Cortex of kidney (tissue), 1 donor: ENCODE measurements at places on chromosomes 16 and 17.

DNA sequence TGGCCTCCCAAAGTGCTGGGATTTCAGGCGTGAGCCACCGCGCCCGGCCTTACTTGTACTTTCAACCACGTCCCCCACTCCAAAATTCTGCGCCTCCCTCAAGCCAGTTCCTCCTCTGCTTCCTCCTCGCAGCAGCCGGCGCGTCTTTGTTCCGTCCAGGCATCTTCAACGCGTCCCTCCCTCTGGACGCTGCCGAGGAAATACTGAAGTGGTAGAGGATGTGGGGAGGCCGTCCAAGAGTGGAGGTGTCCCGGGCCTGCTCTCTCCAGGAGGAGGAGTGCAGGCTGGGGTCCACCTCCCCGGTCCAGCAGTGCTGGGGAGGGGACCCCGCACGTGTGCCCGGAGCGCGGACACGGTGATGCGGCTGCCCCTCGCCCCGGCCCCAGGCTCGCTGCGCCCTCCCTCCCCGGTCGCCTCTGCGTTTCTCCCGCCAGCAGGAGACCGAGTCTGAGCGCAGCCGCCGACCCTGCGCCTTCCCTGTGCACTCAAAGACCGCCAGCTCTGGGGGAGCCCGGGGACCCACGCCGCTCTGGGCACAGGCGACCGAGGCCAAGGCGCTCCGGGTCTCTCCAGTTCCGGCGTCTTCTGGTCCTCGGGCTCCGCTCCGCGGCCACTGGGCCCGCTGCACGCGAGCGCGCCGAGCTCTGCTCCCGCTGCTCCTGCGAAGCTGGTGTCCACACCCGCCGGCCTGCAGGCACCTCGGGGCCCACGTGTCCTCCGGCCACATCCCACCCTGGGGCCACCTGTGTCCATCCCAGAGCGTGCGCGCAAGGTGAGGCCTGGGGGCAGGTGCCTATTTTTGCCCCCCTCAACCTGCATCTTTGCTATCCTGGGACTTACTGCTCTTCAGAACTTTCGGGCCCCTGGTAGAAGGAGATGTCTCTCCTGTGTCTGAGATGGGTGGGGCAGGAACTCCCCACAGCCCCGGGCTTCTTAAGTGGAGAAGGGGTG lies 31.7 kb downstream of the OSBPL7 start:
- no peak for DNase-seq

- no peak for DNase-seq
Measured at GRCh38 chr17:39660397-39661385, 4.5 kb upstream of the TCAP start.

DNA sequence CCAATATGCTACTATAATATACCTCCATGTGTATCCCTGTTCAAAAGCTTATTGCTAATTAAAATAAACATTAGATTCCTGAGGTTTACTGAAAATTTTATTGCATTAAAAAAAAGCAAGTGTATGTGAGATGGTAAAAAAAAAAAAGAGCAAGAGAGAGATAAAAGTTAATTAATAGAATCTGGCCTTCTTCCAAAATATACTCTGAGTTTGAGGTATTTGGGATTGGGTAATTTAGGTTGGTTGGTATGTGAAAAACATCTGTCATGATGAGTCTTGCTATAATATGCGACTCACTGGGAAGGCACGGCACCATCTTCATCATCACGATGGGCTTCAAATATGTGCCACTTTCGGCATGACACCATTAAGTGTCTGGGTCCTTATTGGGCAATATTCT lies 711.1 kb upstream of the SOX9 start:
- no peak for DNase-seq

GRCh38 chr17:58605986-58606385 lies 85.9 kb downstream of the TEX14 start:
- no peak for DNase-seq

GRCh38 chr16:14284371-14284770 lies 213.3 kb downstream of the MRTFB start:
- DNase-seq, result no peak

DNA sequence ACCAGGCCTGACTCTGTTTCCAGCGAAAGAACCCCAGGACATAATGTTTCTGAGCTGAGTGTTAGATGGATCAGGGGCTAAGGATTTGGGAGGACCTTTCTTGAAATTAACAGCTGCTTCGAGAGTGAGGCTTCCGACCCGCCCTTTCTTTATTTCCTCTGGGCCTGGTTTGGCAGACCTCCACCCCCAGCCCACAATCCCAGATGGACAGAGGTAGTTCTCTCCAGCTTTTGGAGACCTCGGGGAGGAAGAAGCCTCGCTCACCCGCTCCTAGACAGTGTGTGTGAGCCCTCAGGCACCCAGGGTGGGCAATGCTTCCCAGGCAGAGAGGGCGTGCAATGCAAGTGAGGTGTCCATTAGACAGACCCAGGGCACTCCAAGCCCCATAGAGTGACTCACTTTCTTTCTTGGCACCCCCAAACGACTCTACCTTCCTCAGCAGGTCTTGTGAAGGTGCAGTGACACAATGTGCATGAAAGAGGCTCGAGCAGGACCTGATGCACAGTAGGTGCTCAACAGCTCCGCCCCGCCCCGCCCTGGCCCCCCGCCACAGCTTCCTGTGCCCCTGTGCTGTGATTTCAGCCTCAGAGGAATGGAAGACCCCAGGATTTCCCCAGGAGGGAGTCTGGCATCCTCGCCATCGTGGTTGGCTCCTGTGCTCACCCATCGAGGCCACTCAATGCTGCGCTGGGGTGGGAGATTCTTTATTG lies 50.7 kb upstream of the TOB1 start:
- no peak for DNase-seq

- no peak for DNase-seq
Measured at GRCh38 chr17:17004251-17004996, 32.5 kb upstream of the TNFRSF13B start.

DNA sequence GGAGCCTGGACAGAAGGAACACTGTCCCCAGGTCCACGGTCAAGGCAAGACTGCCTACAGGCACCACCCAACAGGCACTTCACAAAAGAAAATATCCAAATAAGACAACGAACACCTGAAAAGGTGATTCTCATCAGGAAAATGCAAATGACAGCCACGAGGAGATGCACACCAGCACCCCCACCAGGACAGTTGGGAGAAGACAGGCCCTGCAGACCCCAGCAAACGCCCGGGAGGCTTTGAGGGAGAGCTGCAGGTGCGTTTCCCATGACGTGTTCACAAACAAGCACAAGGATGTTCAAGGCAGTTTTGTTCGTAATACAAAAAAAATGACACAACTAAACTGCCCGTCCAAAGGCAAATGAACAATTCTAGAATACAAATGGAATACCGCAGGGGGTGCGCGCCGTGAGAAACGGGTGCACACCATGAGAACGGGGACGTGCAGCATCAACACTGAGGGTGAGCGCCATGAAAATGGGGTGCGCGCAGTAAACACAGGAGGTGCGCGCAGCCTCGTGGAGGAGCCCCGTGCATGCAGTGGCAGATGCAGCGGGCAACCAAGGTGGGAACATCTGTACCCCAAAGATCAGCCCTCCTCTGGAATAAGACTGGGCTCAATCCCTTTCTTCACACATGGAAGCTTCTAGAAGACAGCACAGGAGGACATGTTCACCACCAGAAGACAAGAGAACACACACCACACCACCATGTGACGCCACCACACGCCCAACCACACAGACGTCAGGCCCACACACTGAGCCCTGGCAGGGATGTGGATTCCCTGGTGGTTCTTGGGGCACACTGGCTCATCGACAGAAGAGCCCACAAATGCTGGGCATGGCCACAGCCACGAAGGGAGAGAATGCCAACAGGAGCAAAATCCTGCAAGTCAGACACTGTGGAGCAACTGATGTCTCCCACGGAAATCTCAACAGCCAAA lies 91.2 kb downstream of the ZNF778 start:
- DNase-seq, result no peak

- no peak for DNase-seq
Measured at GRCh38 chr16:58128181-58128631, 975 bp downstream of the CFAP20 start.

DNA sequence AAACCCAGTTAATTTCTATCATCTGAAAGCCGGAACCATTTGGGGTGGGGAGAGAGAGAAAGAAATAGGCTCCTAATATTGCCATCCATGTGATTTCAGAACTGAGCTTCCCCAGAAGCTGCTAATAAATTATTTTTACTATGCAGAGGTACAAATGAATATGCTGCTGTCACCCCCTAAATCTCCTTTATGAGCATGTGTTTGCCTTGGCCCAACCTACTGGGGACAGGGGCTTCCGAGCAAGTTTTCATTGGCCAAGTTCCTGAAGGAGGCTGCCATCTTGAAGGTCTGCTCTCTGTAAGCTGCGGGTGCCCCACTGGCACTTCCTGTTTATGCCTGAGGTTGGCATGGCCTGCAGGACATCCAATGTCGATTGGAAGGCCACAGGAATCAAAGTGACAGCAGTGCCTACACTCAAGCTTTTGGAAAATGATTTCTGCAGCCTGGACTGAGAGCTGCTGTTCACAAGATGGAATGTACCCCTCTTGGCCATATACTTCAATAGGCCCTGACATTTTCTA lies 194.7 kb downstream of the XYLT1 start:
- no peak for DNase-seq

DNA sequence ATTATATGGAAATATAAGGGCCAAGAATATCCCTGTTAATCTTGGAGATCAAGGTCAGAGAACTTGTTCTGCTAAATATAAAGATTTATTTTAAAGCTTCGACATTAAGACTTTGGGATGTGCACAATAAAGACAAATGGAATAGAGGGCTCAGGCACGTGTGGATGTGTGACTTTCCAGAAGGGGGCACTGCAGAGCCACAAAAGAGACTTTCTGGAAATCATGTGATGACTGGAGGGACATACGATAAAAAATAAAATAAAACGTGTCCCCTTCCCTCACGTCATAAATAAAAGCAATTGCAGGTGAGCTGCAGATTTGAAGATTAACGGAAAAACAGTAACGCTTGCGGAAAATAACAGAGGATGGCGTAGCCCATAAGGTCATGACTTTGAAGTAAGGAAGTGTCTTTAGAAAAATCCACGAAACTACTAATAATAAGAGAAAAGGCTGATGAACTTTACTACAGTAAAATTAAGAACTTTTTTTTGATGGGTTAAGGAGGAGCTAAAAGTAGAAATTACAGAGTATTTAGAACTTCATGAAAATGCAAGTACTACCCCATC lies 9.4 kb upstream of the ENGASE start:
- no peak for DNase-seq

GRCh38 chr17:39678340-39679116 lies 9.3 kb downstream of the PGAP3 start:
- DNase-seq, result no peak

- DNase-seq, result no peak
Measured at GRCh38 chr16:2511996-2512734, 1.6 kb upstream of the ATP6V0C start.

GRCh38 chr17:9728564-9728963 lies 62.8 kb downstream of the DHRS7C start:
- DNase-seq, result no peak

- DNase-seq, result no peak
Measured at GRCh38 chr17:64219571-64219970, 43.5 kb downstream of the TEX2 start.

DNA sequence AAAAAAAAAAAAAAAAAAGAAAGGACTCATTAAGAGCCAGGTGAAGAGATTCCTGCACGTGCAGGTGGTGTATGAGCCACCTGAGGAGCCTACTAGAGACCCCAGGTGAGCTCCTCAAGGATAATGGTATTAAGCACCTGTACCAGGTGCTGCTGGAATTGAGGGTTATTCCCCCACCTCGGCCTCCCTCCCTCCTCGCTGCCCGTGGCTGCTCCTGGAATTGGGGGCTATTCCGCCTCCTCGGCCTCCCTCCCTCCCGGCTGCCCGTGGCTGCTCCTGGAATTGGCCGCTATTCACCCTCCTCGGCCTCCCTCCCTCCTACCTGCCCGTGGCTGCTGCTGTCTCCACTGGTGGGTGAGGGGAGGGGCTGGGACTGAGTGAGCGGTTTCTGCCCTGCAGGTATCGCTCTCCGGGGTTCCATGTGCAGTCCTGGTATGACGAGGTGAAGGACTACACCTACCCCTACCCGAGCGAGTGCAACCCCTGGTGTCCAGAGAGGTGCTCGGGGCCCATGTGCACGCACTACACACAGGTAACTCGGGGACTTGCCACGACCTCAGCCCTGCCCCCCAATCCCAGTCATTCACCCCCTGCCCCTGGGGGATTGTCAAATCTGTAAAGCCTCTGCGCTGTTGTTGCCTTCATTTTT lies 29.3 kb downstream of the CRISPLD2 start:
- no peak for DNase-seq

DNA sequence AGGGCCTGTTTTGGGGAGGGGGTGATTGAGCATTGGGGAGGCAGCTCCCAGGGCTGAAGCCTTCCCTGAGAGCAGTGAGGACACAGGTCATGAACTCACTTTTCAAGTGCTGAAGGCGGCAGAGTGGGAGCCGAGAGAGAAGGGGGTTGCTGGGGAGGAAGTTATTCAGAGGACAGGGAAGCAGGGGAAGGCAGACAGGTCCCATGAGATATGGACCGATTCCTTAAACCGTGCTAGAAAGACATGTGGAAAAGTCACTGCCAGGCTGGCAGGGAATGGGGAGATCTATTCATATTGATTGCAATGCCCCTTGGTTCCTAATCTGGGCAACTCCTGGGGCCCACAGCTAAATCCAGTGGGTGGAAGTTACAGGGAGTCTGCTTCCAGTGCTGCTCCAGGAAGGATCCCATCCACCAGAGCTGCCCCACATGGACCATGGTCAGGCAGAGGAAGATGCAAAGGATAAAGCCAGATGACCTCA lies 1.1 kb downstream of the CCL4 start:
- no peak for DNase-seq

DNA sequence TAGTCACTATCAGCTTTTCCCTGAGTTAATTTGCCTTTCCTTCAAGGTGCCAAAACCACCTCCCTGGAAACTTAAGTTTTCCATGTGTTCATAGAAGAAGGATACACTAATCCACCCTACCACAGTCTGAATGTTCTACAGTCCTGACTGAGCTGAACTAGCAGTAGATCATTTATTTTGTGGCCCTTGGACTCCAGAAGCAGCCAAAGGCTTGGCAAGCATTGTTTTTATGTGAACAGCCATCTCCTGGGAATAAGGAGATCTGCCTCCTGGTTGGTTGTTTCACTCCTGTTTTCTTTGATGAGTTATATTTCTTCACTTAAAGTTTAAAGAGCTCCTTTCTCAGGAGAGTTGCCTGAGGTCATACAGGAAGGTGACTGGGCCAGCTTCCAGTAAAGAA lies 634.6 kb upstream of the SOX9 start:
- DNase-seq, result no peak

DNA sequence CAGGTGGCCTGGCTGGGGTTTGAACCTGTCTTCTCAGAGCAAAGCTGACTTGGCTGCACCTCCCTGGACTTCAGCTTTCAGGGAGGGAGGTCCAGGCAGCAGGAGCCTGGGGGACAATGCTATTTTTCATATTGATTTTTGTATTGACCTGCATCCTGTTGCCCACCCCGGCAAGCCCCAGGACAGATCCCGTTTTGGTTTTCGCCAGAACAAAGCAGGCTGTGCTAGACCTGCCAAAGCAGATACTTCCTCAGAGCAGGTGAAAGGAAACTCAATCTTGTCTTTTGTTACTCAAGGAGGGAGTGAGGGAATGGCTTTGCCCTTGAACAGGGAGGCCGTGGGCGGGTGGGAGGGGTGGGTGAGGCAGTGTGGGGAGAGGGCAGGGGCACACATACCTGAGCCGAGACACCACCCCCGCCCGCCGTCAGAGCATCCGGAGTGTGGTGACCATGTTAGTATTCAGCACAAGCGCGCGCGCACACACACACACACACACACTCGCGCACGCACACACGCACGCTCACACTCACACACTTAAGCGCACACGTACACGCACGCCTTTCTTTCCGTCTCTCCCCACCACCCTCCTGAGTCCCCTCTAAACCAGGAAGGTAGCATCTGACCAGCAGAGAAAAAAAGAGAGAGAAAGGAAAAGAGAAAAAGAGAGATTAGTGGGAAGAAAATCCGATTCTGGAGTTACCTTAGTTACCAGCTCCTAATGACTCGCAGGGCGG lies 59.5 kb downstream of the RAI1 start:
- DNase-seq, result no peak

- DNase-seq, result no peak
Measured at GRCh38 chr17:16346721-16347271, 6.5 kb downstream of the CENPV start.
